ENCODE measurements at places on chromosomes 2 and 18.

DNA sequence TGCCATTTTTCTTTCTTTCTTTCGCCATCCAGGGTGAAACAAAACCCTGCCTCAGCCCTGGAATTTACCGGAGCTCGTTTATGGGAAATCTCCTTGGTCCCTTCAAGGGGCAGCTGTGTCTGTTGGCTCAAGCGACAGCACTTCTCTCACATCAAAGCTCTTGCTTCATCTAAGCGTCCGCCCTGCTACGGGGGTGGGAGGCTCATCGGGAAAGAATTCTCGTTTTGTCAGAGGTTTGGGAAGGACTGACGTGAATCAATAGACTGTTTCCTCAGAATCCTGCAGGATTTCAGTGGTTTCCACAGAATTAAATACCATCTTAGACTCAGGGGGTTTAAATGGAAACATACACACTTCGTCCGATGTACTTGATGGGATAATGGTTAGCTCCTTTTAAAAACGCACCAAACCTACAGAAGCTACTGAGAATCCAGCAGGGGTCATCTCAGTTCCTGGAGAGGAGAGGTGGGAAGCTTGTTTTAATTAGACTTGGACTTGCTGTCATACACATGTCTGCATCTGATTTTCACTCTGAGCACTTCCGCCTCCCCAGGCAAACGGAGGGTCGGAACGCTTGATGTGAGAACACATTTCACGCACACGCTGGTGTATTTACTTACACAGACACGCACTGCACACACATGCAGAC lies 91.6 kb downstream of the ASB1 start:
- DNase-seq = no peak

DNA sequence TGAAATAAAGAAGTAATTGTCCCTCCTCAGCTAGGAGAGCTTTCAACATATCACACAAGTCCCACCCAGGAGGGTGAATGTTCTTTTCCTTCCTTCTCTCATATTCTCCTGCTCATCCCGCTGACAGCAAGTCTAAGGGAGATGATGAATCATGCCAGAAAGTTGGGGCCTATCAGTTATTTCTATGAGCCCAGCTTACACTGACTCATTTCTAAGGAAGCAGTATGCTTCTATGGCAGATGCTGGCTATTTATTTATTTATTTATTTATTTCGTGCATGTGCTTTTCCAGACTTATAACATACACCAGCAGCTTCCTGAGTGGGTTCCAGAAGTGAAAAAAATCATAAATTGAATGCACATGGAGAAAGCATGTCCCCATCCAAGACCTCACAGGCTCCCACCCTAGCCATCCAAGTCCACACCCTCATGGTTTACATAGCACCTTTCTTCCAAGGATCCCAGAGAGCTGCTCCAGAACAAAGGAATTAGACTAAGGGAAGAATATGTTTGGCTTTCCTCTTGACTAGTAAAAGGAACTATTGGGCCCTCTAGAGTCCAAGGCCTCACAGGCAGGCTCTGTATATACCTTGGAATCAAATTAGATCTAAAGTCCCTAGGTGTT lies 1074.2 kb upstream of the ZEB2 start:
- no peak for DNase-seq

DNA sequence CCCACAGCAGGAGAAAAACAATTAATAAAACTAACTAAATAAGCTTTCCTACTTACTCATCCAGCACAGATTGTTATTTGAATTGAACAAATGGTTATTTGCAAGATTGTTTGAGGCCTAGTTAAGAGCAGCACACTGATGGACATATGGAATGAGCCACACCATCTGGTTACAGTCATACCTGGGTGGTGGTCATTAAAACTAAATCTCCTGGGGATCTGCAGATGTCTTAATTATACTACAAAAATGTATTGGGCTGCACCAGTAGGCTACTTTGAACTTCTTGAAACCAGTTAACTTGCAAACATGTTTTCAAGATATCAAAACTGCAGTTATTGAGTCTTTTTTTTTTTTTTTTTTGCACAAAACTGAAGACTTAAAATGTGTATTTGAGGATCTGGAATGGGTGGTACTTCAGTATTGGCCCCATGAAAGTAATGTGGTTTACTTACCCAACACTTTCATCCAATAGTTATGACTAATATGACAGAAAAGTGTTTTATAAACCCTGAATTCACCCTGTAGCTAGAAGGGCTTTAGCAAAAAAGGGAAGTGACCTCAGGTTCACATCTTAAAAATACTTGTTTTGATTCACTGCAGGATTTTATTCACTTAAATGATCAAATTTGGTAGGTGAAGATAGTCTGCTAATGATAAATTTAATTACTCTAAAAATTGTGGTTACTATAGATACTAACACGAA lies 10.8 kb downstream of the AGFG1 start:
- DNase-seq = peak; percentile 83

- DNase-seq = peak; percentile 42
These were observed 20.7 kb downstream of the FOSL2 start for GRCh38 chr2:28413152-28413898.

DNA sequence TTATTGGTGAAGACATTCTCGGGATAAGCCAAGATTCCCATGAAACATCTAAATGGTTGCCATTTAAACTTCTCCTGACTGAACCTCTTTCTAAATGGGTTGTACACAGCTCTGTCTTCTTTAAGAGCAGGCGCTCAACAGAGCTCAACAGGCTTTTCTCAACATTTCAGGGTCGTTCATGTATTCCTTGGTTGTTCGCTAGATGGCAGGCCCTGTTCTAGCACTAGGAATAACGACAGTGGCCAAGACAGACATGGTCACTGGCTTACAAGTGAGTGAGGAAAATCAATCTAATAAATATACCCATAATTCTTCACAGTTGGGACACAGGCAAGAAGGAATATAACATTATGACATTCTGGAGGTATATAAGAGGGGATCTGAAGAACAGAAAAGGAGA lies 154.5 kb downstream of the SMAD2 start:
- DNase-seq = no peak

GRCh38 chr2:200616193-200616592 lies 30.4 kb downstream of the AOX1 start:
- peak; percentile 74 for DNase-seq

DNA sequence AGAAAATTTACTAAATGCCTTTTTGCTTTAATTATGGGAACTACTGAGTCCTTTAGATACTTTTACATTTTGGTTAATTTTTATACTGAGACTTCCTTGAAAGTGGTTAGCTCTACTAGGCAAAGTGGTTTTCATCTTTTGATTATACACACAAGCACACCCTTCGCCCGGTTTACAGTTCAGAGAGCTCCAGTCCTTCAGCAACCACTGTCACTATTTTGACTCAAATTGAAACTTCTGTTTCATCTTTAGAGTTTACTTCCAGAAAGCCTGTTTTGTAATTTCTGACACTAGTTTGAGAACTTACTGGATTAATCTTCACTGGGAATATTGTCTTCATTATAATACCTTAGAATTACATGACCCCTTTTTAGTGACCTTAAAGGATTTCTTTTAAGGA lies 140.3 kb upstream of the FOSL2 start:
- DNase-seq = no peak

DNA sequence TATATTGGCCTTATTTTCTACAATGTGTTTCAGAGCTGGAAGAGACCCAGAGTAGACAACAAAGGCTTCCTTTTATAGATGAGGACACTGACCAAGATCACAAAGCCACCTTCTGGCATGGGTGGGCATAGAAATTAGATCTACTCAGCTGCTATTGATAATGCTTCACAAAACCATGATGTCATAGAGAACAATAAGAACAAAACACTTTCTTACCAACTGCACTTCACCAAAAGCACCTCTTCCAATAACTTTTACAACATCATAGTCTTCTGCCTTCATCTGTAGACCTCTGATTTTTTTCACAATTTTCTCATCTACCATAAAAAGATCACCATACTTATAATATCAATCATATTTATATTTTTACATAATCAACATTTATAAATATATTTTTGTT lies 58.1 kb downstream of the ROCK2 start:
- DNase-seq = no peak

- no peak for DNase-seq
These were observed 37.1 kb downstream of the SLC25A52 start for GRCh38 chr18:31723639-31723989.

DNA sequence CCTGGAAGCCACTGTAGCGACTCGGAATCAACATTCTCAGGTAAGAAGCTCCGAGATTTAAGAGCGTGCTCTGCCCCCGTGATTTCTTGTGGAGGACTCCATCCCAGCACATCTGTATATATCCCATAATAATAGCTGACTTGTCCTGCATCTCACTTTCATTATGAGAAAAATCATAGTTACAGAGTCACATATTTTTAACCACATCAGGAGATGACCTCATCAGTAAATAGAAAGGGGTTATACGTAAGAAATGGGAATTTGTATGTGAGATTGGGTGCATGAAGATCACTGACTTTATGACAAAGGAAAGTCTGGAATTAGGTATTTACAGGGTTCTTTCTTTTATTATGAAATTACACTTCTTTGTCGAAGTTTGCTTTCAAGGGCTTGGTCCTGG lies 16.4 kb upstream of the TMEM18 start:
- no peak for DNase-seq

DNA sequence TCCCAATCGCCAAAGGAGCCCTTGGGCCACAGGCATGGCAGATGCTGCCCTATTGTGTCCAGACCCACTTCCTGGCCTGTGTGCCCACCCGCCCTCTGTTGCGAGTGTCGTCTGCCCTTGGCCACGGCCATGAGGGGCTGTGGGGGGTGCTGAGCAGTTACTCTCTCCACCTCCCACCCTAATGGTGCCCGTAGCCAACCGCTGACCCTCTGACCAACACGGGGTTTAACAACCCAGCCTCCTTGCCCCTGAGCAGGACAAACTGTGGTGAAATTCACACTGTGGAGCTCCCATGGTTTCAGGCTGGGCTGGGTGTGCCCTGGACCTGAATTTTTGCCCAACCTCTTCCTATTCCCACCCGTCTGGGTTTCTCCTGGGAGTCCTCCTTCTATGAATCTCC lies 145.7 kb upstream of the HDAC4 start:
- no peak for DNase-seq

DNA sequence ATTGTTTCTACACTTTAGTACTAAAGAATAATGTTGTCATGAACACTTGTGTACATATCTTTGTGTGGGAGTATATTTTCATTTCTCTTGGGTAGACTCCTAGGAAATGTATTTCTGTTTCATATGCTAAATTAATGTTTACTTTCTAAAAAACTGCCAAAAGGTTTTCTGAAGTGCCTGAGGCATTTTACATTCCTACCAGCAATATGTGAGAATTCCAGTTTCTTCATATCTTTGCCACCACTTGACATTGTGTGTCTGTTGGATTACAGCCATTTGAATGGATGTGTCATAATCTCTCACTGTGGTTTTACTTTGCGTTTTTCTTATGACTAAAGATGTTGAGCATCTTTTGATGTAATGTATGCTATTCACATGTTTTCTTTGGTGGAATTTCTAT lies 428.2 kb upstream of the KCNH7 start:
- no peak for DNase-seq

DNA sequence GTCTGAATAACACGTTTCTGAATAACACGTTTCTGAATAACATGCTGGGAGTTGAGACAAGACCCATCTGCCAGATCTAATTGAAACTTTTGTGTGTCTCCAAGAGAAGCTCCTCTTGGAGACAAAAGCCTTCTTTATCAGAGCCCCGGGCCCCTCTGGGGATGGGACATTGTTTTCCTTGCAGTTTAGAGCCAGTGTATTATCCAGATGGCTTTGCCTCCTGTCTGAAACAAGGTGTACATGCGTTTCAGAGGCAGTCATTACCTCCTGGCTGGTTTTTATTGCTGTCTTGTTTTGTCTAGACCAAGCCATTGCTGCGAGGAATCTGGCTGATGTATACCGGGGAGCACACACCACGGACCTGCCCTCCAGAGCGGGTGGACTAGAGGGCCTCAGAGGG lies 7.8 kb downstream of the FOSL2 start:
- DNase-seq = no peak

DNA sequence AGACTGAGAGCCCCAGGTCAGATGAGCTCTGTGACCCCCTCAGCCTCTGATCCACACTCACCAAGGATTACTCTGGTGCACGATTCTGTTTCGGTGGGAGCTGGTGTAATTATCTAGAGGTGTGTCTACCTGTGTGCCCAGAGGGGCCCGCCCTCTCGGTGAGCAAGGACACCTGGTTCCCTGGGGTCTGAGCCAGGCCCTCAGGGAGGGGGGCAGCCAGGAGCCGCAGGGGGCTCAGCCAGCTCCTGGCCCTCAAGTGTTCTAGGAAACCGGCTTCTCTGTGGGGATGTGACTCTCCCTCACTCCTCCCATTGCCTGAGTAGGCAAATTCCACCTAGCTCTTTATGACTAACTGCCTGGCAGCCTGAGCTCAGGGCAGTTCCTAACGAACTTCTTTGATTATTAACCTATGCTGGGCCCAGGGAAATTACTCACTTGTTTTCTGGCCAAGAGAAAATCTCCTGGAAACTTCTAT lies 17.4 kb downstream of the AGAP1 start:
- no peak for DNase-seq

DNA sequence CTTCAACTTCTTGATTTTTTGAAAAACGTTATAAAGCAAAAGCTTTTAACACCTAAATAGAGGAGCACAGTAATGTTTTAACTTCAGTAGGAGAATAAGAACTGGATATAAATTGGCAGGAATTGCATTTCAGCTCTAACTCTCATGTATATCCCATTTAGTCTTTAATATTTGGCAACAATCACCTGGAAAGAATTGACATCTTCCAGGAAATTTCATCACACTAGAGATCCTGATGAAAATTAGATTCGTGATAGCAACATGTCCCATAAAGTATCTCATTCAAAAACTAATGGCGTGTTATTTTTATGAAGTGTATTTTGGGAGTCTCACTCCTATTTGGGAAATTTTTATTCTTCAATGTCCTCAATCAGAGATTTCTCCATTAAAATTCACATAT lies 131.1 kb upstream of the DNAJC10 start:
- DNase-seq = no peak

GRCh38 chr2:217866457-217866856 lies 136.3 kb downstream of the TNS1 start:
- DNase-seq = no peak

DNA sequence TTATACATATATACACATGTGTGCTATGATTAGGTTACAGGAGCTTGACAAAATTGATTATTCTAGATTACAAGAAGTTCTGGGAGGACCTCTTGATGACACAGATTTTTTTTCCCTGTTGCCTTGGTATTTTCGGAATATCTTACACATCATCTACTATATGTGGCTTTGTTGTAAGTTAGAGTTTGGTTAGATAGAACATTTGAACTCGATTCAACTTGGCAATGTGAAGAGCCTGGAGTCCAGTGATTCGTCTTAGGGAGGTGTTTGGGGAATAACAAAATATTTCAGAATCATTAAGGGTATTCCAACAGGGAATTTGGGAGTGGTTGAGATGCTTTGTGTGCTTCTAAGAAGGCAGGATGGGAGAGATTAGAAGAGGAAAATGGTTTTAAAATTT lies 39.3 kb upstream of the EFEMP1 start:
- no peak for DNase-seq

All from NB4 (cell line).